ENCODE measurements at places on chromosomes 3 and 15.

- DNase-seq: no peak
These were observed 540.8 kb upstream of the ROBO1 start for GRCh38 chr3:80308637-80309036.

GRCh38 chr3:157652366-157652765 lies 149.2 kb upstream of the VEPH1 start:
- DNase-seq: no peak

DNA sequence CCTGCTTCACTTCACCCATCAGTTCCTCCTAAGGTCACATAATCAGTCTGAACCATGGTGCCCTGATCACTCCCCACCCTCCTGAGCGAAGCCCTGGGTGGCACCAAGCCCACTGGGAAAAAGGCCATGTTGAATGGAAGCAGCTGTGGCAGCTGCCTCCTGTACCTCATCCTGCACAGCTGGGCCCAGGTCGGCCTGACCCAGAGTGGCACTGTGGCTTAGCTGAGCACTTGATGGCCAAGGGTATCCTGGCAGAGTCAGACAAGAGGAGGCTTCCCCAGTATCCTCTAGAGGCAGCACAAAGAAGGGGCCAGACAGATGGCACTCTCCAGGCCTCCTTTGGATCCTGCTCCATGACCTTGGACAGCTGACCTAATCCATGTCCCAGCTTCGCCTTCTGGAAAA lies 68.4 kb downstream of the TLE3 start:
- no peak for DNase-seq

DNA sequence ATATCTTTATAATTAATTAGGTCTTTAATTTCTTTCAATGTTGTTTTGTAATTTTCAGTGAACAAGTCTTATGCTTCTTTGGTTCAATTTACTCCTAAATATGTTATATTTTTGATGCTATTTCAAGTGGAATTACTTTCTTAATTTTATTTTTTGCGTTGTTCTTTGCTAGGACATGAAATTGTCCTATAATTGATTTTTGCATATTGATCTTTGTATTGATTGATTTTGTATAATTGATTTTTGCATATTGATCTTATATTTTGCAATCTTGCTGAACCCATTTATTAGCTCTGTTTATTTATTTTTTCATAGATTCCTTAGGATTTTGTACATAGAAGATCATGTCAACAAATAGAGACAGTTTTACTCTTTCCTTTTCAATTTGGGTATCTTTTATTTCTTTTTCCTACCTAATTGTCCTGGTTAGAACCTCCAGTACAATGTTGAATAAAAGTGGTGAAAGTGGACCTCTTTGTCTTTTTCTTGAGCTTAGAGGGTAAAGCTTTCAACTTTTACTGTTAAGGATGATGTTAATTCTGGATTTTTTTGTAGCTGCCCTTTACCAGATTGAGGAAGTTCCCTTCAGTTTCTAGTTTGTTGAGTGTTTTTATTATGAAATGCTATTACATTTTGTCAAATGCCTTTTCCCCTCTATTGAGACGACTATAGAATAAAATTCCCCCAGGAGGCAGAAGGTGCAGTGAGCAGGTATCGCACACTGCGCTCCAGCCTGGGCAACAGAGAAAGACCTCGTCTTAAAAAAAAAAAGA lies 36.8 kb upstream of the CCDC50 start:
- DNase-seq: no peak

DNA sequence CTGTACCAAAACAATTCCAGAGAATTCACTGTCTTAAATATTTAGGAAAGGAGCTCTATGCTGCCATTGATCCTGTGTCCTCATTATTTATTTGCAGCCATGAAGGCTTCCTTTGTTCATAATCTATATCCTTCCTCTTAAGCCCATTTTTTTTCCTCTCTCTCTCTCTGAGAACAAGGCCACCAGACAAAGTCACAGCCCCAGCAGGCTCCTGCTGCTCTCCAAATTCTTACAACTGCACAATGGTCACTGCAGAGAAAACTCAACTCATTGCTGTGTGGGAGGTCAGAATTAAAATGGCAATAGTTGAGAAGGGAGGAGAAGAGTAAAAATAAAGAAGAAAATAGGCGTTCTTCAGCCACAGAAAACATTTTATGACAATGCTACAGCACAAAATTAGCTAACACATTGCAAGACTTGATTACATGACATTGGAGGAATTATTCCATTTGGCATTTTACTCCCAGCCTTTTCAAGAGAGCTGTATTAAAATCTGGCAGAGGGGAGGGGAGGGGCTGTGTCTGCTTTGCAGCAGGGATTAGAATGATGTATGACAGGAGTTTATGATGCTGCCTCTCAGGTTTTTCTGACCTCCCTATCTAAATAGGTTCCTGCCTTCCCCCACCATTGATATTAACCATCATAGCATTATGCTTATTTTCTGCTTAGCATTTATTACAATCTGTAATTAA lies 399.7 kb upstream of the THBS1 start:
- DNase-seq: no peak

GRCh38 chr3:134897391-134898141 lies 102.5 kb downstream of the EPHB1 start:
- DNase-seq: no peak

GRCh38 chr3:179921500-179921899 lies 115.2 kb downstream of the PEX5L start:
- no peak for DNase-seq

GRCh38 chr3:33706056-33706455 lies 12.0 kb downstream of the CLASP2 start:
- no peak for DNase-seq

GRCh38 chr15:25053000-25053815 lies 98.4 kb downstream of the SNRPN start:
- DNase-seq: no peak

DNA sequence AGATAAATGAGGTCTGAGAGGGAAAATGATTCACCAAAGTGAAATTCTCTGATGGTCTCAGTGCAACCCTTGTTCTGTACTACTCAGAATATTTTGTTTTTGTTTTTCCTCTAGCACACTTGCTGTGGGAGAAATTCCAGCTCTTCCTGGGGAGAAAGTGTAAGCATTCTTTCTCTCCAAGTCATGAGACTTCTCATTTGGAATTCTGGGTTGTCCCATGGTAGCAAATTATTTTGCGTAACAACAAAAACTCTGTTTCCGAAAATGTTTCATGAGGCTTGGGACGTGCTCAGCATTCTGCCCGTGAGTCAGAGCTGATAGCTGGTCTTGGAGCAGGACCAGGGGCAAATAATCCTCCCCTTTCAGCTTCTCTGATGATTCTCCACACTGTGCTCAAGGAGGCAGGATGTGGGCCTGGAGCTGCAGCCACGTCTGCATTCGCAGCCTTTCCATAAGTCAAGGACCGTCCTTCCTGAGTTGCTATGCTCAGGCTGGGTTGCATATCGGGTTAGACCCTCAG lies 70.3 kb downstream of the SENP2 start:
- DNase-seq: no peak

- no peak for DNase-seq
These were observed 13.8 kb upstream of the NSMCE3 start for GRCh38 chr15:29283381-29283780.

- peak; percentile 32 for DNase-seq
These were observed 448 bp downstream of the PLXNB1 start for GRCh38 chr3:48429317-48429959.

DNA sequence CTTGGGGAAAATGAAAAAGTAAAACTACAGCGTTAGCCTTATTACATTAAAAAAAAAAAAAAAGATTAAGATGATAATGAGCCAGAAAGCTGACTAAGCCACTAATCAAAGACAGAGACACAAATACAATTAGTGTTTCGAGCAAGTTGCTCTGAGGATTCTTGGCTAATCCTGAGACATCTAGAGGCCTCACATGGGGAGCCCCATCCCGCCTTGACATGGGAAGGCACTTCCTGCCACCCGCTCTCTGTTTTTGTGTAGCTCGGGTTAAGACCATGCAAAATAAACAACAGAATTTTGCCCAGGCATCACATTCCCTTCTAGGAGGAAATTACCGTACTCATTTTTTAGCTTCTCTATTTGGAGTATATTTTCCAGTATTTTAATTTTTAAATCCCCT lies 15.3 kb downstream of the HESX1 start:
- no peak for DNase-seq

GRCh38 chr3:99825004-99825640 lies 7.5 kb downstream of the CMSS1 start:
- no peak for DNase-seq

DNA sequence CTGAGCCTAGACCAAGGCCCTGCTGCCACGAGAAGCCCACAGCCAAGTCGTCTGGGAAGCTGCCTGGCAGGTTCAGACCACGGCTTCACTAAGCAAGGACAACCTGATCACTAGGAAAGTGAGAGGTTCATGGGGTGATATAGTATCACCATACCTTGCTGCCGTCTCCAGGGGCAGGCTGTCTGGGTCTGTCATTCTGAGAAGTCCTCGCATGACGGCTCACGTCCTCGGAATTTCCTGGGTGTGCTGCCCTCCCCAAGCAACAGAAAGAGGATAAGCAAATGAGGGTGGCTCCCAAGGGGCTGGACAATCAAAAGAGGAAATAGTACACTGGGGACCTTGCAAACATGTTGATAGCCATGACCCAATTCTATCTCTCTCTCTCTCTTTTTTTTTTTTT lies 207.4 kb upstream of the IGF1R start:
- no peak for DNase-seq

- no peak for DNase-seq
These were observed 133.3 kb downstream of the MDFIC2 start for GRCh38 chr3:70179111-70179510.

DNA sequence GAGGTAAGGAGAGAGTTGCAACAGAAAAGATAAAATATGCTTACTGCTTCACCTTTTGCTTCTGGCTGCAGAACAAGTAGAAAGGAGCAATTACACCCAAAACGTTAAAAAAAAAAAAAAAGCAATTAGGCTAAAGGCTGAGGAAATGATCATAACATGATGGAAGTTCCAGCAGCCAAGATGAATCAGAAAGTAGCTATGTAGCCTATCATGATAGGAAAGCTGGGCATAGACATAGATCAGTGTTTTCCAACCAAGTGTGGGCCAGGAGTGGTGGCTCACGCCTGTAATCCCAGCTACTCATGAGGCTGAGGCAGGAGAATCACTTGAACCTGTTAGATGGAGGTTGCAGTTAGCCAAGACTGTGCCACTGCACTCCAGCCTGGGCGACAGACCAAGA lies 52.6 kb downstream of the AGTR1 start:
- DNase-seq: no peak

DNA sequence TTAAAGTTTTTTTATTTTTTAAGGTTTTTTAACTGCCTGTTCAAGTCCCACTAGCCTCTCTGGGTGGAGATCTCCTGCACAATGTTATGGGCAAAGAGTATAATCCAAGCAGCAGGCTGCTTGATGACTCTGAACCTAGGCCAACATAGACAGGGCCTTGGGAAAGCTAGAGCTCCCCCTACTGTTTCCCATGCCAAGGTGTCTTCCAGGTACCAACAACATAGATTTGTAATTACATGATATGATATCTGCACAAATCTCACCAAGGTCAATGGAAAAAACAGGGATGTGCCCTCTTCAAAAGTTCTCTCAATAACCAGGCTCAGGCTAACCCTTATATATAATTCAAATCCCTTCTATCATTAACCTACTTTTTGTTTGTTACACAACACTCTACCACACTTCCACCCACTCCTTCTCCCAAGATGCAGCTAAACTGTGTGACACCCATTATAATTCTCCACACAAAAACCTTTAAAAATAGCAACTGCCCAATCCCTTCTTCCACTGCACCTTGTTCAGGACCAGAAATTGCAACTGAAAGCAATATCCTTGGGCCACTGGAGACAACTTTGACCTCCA lies 43.8 kb downstream of the RBM15B start:
- DNase-seq: peak; percentile 33

DNA sequence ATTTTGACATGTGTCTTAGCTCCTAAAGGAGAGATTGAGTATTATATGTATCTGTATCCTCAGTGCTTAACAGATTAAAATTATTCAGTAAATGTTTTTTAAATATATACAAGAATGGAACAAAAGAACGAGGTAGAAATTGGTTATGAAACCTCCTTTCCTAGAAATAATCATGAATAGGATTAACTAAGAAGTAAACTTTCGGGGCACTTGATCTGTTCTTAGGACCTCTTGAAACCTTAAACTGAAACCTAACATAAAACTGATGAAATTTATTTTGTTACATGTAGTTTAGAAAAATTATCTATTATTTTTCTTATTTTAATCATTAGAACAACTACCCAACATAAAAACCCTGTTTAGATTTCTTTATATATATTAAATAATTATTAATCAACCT lies 311.5 kb downstream of the THSD4 start:
- DNase-seq: no peak

GRCh38 chr3:172060234-172060633 lies 20.9 kb downstream of the FNDC3B start:
- DNase-seq: no peak

GRCh38 chr15:67208396-67208795 lies 46.1 kb downstream of the AAGAB start:
- DNase-seq: no peak

DNA sequence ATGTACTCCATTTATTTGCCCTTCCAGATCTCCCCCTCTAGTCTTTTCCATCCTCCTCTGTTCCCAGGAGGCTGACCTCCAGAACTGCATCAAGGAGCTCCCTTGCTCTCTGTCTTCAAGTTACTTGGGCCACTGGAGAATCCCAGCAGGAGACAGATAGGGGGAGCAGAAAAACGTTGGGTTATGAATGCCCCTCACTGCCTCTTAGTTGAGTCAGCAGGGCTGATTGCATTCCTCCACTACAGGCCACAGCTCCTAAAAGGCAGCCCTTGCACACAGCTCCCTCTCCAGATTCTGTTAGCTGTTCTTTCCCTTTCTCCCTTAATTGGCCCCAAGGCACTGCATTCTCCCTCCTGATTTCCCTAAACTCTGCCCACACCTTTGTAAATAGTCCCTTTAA lies 12.4 kb upstream of the CEP152 start:
- DNase-seq: no peak

DNA sequence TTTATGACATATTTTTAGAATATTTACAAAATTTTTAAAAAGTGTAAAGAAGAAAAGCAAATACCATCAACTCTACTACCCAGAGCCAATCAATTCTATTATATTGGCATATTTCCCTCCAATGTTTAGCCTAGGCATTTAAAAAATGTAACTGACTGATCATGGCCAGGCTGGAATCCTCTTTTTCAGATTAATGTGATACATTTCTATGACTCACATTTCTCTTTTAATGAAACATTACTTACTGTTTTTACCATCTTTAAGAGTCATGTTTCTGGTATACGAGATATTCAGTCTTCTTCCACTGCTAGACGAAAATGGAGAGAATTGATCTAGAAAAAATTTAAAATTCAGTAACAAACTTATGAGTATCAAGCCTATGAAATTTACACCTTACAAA lies 53.4 kb upstream of the DCUN1D1 start:
- DNase-seq: no peak

- DNase-seq: no peak
These were observed 7.8 kb upstream of the RFC4 start for GRCh38 chr3:186814100-186814499.

GRCh38 chr15:29612096-29612495 lies 210.2 kb downstream of the TJP1 start:
- DNase-seq: no peak

- no peak for DNase-seq
These were observed 64.4 kb upstream of the PPARG start for GRCh38 chr3:12224181-12225147.

- no peak for DNase-seq
These were observed 57.1 kb downstream of the TP63 start for GRCh38 chr3:189688262-189688661.

- no peak for DNase-seq
These were observed 6.0 kb upstream of the FNDC3B start for GRCh38 chr3:172033396-172033795.
